ENCODE measurements at places on chromosomes 5 and 9. TPM values are rescaled to one million over a fixed set of nuclear protein-coding genes. Genes with fewer than 3 reads are reported as not detected.

Gene INSL4
- 3.3 TPM for total RNA-seq

GRCh38 chr5:138568061-138568824, 7.0 kb downstream of the HSPA9 start:
- DNase-seq = no peak

Gene MTAP
- total RNA-seq = 55.3 TPM

Gene CCDC180
- 1.9 TPM for total RNA-seq

Gene CCNJL
- total RNA-seq = 10.3 TPM

DNA sequence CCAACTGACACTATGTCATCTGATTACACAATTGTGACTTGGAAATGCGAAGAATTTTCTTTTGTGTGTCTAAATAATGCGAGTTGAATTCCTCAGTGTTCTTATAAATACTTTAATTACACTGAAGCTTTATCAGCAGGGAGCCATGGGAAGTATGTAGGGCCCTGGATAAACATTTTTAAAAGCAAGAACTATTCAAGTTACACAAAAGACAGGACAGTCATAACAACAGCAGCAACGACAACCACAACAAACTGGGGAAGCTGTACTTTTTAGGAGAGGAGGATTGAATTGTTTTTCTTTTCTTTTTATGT, 250.3 kb upstream of the ZNF608 start:
- DNase-seq = peak; percentile 67

All from NCI-H460 (cell line).